ENCODE measurements at places on chromosomes 16 and 17.

DNA sequence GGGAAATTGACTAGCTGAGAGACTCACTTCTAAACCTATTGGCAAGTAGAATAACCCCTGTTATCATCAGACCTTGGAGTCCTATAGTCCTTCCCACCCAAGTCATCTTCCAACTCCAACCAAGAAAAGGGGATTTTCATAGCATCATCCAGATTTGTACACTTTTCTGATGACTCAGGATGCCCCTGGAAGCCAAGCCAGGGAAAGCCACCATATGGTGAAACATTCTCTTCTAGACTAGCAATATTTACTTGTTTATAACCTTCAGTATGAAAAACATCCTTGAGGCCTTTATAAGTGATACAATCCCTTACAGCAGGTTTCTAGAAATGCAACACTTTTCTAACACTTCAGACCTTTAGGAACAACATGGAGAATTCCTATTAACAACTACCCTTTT, 618.8 kb upstream of the CDH11 start:
- no peak for DNase-seq

DNA sequence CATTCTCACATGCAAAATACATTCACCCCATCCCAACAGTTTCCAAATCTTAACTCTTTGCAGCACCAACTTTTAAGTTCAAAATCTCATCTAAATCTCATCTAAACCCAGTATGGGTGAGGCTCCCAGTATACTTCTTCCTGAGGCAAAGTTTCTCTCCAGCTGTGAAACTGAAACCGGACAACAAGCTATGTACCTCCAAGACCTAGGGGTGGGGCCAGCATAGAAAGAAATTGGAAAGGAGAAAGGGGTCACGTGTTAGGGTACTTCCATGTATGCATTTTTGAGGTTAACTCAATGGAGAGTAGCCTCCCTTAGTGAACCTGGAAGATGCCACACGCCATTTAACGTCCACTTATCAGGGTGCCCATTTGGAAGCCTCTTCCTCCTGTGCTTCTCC, 23.9 kb upstream of the LRRC75A start:
- no peak for DNase-seq

GRCh38 chr16:67350324-67350723, 23.7 kb downstream of the LRRC36 start:
- DNase-seq, result no peak

GRCh38 chr17:7538891-7539545, 9.8 kb upstream of the TNFSF12 start:
- no peak for DNase-seq

GRCh38 chr17:1299552-1300370, 20.3 kb downstream of the TRARG1 start:
- no peak for DNase-seq

GRCh38 chr16:25868106-25868505, 176.3 kb downstream of the HS3ST4 start:
- peak; percentile 30 for DNase-seq

DNA sequence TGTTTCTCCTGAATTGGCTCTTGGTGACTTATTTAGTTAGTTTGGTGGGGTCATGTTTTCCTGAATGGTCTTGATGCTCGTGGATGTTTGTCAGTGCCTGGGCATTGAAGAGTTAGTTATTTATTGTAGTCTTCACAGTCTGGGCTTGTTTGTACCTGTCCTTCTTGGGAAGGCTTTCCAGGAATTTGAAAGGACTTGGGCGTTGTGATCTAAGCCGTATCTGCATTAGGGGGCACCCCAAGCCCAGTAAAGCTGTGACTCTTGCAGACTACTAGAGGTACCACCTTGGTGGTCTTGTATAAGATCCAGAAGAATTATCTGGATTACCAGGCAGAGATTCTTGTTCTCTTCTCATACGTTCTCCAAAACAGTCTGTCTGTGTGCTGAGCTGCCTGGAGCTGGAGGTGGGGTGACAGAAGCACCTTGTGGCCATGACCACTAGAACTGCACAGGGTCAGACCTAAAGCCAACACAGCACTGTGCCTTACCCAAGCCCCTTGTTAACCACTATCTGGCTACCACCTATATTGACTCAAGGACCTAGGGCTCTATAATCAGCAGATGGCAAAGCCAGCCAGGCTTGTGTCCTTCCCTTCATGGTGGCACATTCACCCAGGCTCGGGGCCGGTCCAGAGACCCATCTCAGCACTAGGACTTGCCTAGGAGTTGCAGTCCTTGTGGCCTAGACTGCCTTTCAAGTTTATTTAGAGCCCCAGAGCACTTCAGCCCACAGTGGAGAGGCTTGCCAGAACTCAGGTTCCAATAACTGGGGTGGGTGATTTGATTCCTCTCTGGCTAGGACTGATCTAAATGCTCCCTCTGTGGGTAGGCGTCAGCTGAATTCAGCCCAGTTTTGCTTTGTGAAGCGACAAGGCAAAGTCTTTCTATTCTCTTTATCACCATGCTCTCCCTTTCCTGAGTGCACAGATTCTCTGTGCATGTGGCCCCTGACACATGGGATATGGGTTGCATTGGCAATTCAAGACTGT, 11.0 kb downstream of the RNF135 start:
- DNase-seq, result no peak

GRCh38 chr16:50681021-50681885, at the start of gene SNX20:
SNX20 (minus strand) TSS chr16:50681312; CDS start chr16:50677526, 3,786 bp downstream.
- DNase-seq, result no peak

GRCh38 chr16:84124257-84125073, 7.7 kb upstream of the MBTPS1 start:
- DNase-seq, result no peak

DNA sequence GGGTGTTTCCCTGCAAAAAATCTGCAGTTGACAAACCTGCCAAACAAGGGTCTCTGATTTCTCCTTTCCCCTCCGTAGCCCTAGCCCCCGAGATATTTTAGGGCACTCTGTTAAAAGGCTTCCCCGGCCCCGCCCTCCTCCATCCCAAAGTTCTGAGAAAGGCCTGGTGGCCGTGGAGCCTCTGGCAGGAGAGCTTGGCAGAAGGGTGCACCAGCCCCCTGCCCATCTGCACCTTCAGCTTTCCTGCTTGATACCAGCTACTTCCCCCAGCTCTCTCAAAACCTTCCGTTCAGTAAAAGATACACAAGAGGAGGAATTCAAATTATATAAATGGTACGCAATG, 711 bp upstream of the CANT1 start:
- DNase-seq, result no peak

GRCh38 chr16:25896411-25896810, 204.7 kb downstream of the HS3ST4 start:
- no peak for DNase-seq

- no peak for DNase-seq
Observed at GRCh38 chr17:37413875-37414519, 7.3 kb downstream of the TADA2A start.

GRCh38 chr17:72996791-72997190, 95.7 kb downstream of the SLC39A11 start:
- DNase-seq, result no peak

GRCh38 chr16:78235168-78235800, 135.8 kb downstream of the WWOX start:
- peak; percentile 17 for DNase-seq

DNA sequence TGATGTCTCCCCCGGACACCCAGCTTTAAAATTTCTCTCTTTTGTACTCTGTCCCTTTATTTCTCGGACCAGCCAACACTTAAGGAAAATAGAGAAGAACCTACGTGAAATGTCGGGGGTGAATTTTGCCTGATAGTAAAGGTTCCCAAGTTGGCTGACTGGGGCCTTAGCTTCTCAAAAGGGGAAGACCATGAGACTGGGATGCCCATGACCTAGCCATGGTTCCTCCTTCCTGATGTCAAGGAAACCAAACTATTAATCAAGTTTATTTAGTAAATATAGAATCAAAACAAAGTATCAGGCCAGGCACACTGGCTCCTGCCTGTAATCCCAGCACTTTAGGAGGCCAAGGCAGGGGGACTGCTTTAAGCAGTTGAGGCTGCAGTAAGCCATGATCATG, 2.4 kb upstream of the EIF1 start:
- DNase-seq, result no peak

- DNase-seq, result no peak
Observed at GRCh38 chr17:20022701-20023100, 13.5 kb downstream of the SPECC1 start.

DNA sequence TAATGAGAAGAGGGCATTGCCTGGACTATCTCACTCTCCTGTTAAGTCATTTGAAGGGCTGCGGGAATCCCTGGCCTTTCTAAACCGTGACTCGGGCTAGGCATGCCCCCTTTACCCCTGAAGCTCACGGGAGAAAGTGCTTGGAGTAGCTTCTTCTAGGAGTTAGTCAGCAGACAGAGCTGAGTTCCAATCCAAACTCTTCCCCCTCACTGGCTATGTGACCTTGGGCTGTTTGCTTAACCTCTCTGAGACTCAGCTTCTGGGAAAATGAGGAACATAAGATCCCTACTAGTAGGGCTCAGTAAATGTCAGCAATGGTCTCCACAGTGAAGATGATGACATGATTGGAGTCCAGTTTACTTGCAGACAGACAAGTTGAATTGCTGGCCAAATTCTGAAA, 5.7 kb upstream of the B9D1 start:
- DNase-seq, result no peak

DNA sequence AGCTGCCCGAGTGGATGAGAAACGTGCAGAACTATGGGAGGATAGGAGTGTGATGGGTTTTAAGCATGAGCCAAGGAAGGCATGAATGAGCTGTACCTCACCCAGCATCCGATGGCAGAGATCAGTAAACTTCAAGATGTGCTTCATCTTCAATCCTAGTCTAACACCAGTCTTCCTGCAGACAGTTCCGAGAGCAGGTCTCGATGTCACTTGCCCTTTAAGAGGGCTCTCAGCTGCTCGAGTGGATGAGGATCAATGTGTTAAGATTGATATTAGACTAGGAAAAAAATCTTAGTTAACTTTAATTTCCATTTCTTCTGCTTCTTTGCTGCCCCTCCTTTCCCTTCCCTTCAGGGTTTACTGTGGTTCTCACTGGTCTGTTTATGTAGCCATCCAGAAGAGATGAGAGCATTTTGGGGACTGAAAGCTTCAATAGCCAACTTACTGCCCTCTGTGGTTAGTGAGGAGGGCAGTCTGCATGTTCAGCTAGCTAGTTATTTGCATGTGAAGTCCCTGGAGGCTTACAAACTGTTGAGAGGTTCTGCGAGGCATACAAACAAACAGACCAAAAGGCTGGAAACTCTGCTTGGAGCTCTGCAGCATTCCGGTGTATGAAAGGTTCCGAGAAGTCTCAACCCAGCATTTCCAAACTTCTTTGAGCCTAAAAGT, 15.3 kb downstream of the KLHL36 start:
- no peak for DNase-seq

DNA sequence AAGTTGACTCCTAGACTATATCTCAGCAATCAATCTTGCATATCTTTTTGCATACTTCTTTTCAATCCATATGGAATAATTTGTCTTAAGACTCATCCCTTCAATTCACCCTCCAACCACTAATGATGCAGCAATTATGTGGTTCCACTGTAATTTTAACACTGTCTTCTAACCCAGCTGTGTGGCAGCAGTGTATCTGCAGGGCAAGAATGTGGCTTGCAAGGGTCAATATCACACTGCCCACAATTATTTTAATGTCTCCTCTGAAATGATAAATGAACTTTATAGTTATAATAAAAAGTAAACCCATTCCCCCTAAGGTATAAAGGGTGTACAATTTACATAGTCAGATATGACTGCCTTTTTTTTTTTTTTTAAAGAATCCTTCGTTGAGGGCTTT, 48.6 kb downstream of the FTO start:
- DNase-seq, result no peak

DNA sequence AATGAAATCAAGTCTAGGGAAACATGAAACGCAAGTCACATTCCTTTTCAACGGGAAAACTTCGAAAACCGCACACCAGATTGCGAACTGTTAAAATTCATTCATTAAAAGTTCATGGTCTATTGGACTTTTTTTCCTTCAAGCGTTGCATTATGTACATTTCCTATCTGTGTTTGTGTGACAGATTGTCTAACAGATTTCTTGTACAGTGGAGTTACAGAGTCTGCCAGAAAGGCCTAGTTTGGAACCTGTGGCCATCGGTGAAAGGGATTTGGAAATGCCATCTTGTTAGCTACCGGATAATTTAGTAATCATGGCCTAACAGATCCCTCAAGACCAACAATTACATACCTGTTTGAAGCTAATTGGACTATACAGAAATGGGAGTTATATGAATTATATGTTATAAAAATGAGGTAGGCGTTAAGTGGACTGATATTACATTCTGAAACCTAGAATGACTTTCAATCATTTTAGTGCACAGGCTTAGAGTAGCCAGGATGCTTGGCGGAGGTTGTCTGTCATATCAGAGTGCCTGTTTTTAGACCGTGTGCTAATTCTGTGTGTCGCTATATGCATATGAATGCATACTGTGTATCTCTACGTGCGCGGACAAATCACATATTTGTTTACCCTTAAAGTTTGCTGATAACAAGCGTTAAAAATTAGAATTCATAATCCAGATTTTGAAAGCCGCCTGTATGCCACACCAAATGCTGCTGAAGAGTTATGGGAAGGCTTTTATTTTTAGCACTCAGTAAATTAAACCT, 885.4 kb upstream of the RBFOX1 start:
- DNase-seq, result no peak

GRCh38 chr16:69865701-69866100, 85.4 kb upstream of the CLEC18A start:
- DNase-seq, result no peak

GRCh38 chr17:67528751-67529436, 151.8 kb downstream of the PITPNC1 start:
- peak; percentile 88 for DNase-seq

DNA sequence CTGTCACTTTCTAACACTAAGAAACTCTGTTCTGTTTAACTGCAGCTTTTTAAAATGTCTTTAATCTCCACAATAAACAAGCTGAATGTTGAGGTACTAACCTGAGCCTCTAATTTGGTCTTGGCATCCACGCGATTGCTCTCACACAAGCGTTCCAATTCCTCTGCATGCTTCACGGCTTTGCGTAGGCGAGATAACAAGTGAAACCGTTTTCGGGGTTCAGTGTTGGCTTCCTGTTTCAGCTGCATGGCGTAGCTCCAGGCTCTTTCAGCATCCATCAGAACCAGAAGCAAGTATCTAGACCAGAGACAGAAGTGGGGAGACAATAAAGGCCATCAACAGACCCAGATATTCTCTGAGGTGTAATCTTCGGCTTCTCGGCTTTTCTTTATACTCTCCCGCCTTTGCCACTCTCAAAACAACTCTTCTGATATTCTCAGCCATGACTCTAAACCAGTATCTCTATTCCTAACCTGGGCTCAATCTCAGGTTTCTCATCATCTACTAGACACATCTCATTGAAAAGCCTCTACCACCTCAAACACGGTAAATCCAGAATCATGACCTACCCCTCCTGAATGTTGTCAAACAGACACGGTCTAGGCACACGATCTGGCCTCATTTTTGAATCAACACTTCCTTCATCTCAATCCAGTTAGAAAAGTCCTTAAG, 8.3 kb downstream of the SRP68 start:
- DNase-seq, result no peak

DNA sequence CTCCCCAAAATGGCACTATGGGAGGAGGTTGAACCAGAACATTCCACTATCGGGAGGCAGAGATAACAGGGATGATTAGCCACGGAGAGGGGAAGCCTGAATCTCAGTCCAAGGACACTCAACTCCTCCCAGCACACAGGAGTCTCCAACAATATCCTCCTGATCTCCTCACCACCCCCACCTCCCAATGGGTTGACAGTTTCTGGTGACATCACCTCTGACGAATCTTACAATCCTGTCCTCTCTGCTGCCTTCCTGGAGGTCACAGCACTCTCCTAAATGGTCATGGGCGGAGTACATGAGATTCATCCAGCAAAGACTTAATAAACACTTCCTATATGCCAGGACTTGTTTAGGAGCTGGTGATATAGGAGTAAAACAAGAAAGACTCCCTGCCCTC, 80.9 kb downstream of the SLC6A2 start:
- DNase-seq, result no peak

GRCh38 chr16:69934044-69934443, 17.1 kb upstream of the CLEC18A start:
- DNase-seq, result no peak

All from anterior cingulate cortex (tissue), 58 donors.